ENCODE measurements at places on chromosomes 2 and 18.

GRCh38 chr18:79169958-79170555 lies 100.9 kb downstream of the ATP9B start:
- DNase-seq, result no peak

GRCh38 chr2:74882299-74882687 lies 48.4 kb downstream of the HK2 start:
- no peak for DNase-seq

DNA sequence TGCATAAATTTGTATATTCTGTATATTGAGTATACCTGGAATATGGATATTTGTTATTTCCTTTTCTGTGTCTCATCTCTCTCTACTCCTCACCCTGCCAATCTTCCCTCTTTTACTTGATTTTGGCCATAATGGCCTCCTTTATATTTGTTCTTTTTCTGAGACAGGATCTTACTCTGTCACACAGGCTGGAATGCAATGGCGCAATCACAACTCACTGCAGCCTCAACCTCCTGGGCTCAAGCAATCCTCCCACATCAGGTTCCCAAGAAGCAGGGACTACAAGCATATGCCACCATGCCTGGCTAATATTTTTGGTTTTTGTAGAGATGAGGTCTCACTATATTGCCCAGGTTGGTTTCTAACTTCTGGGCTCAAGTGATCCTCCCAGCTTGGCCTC lies 30.5 kb downstream of the PREPL start:
- no peak for DNase-seq

- no peak for DNase-seq
These were observed 12.5 kb downstream of the TTLL4 start for GRCh38 chr2:218722876-218723785.

- DNase-seq, result no peak
These were observed 94.9 kb downstream of the GBX2 start for GRCh38 chr2:236073246-236073645.

- DNase-seq, result no peak
These were observed 21.1 kb downstream of the NBAS start for GRCh38 chr2:15539999-15540398.

- no peak for DNase-seq
These were observed 154.4 kb upstream of the GCFC2 start for GRCh38 chr2:75865083-75865482.

DNA sequence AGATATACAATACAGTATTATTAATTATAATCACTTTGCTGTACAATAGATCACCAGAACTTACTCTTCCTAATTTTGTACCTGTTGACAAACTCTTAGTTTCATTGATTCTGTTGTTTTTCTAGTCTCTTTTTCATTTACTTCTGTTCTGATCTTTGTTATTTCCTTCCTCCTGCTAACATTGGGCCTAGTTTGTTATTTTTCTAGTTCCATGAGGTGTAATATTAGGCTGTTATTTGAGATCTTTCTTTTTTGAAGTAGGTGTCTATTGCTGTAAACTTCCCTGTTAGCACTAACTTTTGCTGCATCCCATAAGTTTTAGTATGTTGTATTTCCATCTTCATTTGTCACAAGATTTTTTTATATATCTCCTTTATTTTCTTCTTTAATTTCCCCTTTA lies 55.1 kb downstream of the LIMS1 start:
- no peak for DNase-seq

DNA sequence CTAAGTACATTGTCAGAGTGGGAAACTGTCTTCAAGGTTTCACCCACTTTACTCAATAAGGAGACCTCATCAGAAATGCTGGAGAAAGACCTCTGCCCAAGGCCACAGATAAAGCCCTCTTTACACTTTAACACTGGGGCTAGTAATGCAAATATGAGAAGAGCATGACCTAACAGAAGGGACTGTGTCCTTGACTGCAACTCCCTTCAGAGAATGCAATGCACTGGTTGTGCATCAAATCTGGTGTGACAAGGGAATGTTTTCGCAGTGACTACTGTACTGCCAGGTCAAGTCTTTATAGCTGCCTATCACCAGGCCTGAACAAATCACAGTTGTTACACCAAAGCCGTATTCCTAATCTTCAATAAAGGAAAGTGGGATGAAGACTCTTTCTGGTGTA lies 28.6 kb downstream of the CDH19 start:
- DNase-seq, result no peak

- no peak for DNase-seq
These were observed 143.9 kb upstream of the CREB1 start for GRCh38 chr2:207385903-207386302.

GRCh38 chr2:9428965-9429577 lies 5.6 kb downstream of the CPSF3 start:
- DNase-seq, result no peak

- DNase-seq, result no peak
These were observed 254.6 kb upstream of the SPRED2 start for GRCh38 chr2:65686928-65687521.

GRCh38 chr2:39603436-39603835 lies 62.3 kb upstream of the TMEM178A start:
- DNase-seq, result no peak

DNA sequence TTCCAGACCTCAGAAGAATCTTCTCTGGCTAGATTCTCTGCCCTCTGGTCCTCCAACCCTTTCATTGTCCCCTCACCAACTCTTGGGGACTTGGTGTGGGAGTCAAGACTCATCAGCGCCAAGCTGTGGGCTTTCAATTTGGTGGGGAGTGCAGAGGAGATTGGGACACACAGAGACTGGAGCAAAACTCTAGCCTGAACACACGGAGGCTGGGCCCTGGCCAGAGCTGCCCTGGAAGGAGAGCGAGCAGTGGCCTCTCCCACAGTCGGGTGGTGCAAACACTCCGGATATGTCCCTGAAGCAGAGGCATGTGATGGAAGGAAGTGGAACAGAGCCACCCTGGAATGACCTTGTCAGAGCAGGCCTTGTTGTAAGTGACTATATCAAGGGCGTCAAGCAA lies 8.7 kb upstream of the SOX11 start:
- no peak for DNase-seq

DNA sequence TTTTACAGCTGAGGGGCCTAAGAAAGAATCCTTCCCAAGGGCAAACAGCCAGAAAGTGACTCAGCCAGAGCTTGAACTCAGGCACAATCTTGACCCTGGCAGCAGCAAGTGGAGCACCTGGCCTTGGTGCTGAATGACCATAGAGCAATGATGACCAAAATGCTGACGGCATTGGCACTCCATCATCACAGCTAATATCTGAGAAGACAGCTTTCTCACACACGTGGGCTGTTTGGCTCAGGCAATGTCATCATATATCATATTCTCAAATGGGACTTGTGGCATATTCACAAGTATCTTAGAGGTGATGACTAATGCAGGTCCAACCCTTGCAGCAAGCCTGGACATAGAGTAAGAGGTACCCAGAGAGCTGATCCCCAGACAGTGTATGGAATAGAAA lies 443.9 kb upstream of the MYT1L start:
- DNase-seq, result no peak

- peak; percentile 12 for DNase-seq
These were observed 534 bp upstream of the SOCS6 start for GRCh38 chr18:70288171-70288850.
